Naive thymus-derived CD8-positive, alpha-beta T cell (primary cell): ENCODE measurements at places on chromosomes 2 and 18. TPM values are rescaled to one million over a fixed set of nuclear protein-coding genes. Genes with fewer than 3 reads are reported as not detected.

GRCh38 chr2:179686718-179687342 is 174.6 kb downstream of the ZNF385B start:
- H3K27ac ChIP-seq = no peak overlapping the region
- no peak for DNase-seq
- peaks cover 5% of the 10 kb centered on the region for H3K27me3 ChIP-seq
- H3K4me3 ChIP-seq = no peak overlapping the region

DNA sequence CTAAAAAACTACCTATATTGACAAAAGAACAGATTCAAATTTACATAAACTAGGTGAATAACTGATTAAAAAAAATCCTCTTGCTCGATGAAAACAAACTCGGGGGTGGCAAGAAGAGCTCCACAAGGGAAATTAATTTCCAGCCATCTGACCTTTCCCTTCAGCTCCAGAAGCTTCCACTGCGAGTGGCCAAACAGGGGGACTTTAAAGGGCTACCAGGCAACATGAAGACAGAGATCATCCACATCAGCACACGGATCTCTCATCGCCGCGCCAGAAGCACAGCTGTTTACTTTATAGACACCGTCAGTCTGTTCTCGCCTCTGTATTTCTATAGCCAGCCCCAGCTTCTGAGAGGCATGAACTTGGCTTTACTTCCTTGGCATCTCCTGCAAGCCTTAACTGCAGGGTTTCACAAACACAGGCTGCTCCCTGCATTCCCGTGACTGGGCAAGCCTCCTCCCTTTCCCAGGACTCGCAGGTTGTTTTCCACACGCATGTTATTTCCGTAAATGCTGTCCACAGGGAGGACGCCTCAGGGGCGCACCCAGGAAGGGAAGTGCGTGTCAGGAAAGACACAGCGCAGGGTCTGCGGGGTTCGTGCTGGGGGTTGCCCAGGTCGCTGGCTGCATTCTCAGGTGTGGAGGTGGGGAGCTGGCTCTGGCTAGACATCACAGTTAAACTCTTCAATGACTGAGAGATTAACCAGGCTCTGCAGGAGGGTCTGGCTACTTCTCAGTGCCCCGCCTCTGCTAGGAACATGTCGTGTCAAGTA is 85.0 kb downstream of the USP40 start:
- H3K27ac ChIP-seq = no peak overlapping the region
- no peaks in the 10 kb centered on the region for H3K27me3 ChIP-seq
- DNase-seq = no peak
- H3K36me3 ChIP-seq = peaks cover 60% of the 10 kb centered on the region

DNA sequence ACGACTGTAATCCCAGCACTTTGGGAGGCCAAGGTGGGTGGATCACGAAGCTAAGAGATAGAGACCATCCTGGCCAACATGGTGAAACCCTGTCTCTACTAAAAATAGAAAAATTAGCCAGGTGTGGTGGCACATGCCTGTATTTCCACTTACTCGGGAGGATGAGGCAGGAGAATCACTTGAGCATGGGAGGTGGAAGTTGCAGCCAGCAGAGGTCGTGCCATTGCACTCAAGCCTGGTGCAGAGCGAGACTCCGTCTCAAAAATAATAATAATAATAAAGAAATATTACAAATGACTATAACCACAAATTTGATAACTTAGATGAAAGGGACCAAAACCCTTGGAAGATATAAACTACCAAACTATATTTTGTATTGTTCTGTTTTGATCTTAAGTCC is 226.3 kb upstream of the GULP1 start:
- H3K4me1 ChIP-seq = no peaks in the 10 kb centered on the region
- H3K27ac ChIP-seq = no peak overlapping the region
- no peak overlapping the region for H3K4me3 ChIP-seq
- DNase-seq = no peak
- no peaks in the 10 kb centered on the region for H3K27me3 ChIP-seq

DNA sequence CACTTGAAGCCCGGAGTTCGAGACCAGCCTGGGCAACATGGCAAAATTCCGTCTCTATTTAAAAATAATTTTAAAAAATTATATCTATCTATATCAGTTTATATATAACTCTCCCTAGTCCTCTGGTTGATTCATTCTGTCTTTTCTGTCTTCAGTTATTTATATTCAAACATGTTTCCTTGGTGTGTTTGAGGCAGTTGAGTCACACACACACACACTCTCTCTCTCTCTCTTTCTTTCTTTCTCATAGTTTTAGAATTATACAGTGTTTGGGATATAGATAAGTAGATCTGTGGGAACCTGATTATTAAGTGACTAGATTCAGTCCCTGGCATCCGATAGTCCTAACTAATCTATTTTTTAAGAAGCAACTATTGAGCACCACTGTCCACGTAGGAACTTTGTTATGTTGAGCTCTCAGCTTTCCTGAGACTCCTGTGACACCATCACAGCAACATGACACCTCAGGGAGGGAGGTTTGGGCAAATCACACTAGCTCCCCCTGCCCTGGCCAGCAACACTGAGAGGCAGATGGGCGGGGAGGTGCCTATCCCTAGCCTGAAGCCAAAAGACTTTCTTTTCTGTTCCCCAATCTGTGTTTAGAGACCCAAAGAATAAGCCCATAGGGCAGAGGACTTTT is 482.7 kb downstream of the DLGAP1 start:
- H3K4me1 ChIP-seq = no peaks in the 10 kb centered on the region
- H3K4me3 ChIP-seq = no peak overlapping the region
- H3K27ac ChIP-seq = no peak overlapping the region
- no peaks in the 10 kb centered on the region for H3K36me3 ChIP-seq
- H3K27me3 ChIP-seq = peaks cover 4% of the 10 kb centered on the region

DNA sequence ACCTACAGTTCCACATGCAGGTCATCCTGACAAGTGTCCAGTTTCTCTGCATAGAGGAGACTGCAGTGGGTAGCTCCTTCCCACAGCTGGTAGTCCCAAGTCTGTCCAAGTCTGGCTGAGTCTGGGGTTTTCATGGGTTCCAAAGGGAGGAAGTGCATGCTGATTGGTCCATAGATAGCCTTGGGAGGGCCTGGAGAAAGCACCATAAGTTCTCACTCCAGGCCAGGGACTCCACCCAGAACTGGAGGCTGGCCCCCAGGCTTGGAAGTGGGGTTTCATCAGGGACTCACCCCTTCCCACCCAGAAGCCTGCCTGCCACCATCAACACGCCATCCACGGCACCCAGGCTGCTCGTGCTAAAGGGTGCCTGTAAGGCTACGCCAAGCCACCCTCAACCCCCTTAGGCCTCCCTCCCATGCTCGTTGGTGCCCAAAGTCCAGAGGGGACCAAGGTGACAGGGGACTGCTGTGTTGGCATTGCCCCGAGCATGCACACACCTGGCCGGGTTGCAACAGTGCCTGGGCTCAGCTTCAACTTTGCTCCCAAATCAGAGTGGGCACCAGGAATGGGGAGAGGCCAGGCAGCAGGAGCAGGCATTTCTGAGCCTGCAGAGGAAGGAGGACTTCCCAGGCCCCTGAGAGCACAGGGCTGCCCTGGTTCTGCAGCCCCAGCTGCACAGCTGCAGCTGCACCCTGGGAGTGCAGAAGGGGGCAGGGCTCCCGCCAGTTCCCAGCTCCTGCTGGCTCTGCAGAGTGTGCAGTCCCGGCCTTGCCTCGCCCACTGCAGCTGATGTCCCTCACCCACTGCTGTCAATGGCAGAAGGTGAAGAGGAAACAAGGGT is 116.5 kb upstream of the MAP2 start:
- H3K27ac ChIP-seq = no peak overlapping the region
- H3K27me3 ChIP-seq = peaks cover 4% of the 10 kb centered on the region
- H3K4me3 ChIP-seq = no peak overlapping the region
- H3K4me1 ChIP-seq = no peaks in the 10 kb centered on the region
- H3K36me3 ChIP-seq = no peaks in the 10 kb centered on the region
- no peak for DNase-seq

GRCh38 chr2:190829642-190830041 is 51.0 kb upstream of the GLS start:
- no peak overlapping the region for H3K4me3 ChIP-seq
- no peak for DNase-seq
- H3K4me1 ChIP-seq = no peaks in the 10 kb centered on the region
- no peak overlapping the region for H3K27ac ChIP-seq
- H3K27me3 ChIP-seq = no peaks in the 10 kb centered on the region
- H3K36me3 ChIP-seq = peaks cover 1% of the 10 kb centered on the region

Gene NEURL3
- not detected for total RNA-seq
